ENCODE measurements at places on chromosomes 1 and 21.

DNA sequence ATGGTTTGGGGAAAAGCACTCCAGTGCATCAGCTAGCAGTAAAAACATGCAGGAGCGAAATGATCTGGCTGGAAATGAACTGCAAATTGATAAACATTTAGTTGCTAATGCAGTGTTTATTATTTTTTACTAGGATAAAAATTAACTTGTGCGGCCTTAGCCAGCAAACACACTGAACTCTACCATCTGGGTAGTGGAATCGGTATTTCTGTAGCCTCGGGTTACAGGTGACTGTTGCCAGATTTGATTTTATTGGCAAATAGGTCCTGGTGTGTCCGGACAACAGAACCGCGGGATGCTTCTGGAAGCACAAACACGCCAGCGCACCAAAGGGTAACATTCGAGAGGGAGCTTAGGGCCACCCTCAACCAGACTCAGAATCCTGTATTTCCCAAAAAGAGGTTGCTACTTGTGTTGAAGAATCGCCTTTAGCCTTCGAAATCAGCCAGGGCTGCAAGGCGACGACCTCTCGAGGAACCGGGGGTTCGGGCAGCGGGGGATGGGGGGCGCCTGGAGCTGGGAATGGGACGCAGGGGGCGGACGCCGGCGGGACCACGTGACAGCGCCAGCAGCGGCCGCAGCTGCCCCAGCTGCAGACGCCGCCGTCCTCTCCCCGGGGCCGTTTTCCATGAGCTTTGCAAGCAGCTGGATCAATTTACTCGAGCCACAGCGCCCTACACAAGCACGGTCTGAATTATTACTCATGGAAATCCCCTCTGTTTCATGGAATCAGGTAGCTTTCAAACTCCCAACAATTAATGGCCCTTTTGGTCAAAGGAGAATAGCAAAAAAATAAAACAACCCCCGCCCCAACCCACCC lies 158.8 kb downstream of the TOMM20 start:
- no peak for DNase-seq

- DNase-seq = no peak
Observed at GRCh38 chr1:168758503-168758902, 29.5 kb upstream of the DPT start.

DNA sequence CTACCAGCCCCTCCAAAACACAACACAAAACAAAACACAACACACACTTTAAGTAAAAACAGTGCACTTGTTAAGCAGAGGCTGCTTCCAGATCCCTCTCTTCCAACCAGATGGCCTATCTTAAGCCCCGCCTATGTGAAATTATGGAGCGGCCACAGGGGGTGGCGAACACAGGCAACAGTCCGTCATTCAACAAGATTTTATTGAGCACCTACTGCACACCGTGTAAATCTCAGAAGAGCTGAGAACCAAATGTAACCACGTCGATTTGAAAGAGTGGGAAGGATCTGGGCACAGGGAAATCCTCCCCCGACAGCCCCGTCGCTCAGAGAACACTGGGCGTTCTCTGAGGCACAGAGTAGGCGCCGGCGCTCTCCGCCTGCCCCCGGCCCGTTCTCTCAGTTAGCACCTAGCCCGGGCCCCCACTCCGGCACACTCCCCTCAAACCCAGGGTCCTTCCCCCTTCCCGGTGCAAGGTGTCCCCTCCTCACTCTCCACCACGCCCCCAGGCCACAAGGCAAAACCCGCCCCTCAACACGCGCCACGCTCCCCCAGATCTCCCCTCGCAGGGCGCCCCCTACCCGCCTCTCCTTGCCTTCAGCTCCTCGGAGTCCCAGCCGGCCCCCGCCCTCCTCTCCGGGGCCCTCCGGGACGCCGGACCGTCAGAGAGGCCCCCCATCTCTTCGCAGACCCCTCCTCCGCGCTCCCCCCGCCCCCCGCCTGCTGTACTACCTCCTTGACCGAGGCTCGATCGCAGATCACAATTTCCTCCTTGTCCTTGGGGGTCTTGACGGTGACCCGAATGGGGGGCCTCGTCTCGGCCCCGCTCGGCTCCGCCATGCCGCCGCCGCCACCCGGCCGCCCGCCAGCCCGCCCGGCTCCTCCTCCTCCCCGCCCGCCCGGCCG lies 483 bp downstream of the UBQLN4 start:
- DNase-seq = peak; percentile 79

GRCh38 chr21:35011681-35012080 lies 37.4 kb downstream of the RUNX1 start:
- DNase-seq = no peak

DNA sequence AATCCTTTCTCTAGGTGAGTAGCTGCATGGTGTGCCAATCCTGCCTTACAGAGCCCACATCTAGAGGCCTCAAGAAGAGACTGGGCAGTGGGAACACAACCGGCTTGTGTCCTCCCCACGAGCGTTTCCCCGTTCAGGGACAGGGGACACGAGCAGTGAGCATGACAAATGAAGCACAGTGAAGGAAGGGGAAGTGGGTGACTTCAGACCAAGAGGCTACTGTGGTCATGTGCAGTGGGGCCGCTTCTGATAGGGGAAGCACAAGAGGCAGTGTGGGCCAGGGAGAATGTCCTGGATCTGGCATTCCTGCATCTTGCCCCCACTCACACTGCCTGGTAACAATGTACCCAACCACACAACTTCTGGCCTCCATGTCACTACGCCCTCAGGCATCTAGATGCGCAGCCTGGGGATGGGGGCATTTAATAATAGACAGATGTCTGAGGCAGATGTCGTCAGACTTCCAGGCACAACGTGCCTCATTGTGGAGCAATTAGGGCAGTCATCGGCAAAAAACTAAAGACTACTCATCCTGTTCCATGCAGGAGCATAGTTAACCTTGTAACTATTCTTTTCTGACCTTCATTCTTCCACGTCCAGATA lies 155.6 kb upstream of the NBPF11 start:
- DNase-seq = no peak

DNA sequence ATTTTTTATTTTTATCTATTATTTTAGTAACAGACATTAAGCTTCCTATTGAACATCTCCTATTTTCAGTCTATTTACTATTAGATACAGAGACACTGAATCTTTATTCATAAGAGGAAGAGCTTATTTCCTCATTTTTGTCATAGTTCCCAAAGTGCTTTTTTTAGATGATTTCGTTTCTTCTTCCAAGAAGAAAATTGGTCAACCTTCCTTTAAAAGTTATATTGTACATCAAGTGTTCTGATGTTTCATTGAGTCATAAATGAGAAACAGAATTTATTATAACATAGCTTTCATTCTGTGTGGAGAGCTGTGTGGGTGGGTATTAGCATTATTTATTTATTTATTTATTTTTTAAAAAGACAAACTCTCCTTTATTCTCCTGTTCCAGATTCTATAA lies 50.6 kb upstream of the BACH1 start:
- DNase-seq = no peak

DNA sequence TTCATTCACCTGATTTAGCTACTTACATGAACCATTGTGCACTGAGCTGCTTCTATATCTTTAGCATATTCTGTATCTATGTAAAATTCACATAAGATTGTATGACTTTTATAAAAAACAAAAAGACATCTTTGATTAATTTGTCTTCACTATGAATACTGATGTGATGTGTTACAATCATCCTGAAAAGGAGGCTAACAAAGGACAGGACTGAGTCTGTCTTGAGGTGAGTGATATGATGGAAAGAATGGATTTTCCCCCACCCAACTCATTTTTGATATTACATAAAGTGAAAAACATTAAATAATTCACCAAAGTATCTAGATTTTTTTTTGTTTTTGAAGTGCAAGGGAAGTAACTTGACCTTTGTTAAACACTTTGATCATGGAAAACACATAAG lies 9.8 kb downstream of the PTPRC start:
- DNase-seq = no peak

GRCh38 chr1:100107696-100108095 lies 25.0 kb downstream of the SASS6 start:
- DNase-seq = no peak

- DNase-seq = no peak
Observed at GRCh38 chr1:60896701-60897363, 185.5 kb upstream of the NFIA start.

GRCh38 chr21:28971171-28971570 lies 21.5 kb downstream of the LTN1 start:
- no peak for DNase-seq

DNA sequence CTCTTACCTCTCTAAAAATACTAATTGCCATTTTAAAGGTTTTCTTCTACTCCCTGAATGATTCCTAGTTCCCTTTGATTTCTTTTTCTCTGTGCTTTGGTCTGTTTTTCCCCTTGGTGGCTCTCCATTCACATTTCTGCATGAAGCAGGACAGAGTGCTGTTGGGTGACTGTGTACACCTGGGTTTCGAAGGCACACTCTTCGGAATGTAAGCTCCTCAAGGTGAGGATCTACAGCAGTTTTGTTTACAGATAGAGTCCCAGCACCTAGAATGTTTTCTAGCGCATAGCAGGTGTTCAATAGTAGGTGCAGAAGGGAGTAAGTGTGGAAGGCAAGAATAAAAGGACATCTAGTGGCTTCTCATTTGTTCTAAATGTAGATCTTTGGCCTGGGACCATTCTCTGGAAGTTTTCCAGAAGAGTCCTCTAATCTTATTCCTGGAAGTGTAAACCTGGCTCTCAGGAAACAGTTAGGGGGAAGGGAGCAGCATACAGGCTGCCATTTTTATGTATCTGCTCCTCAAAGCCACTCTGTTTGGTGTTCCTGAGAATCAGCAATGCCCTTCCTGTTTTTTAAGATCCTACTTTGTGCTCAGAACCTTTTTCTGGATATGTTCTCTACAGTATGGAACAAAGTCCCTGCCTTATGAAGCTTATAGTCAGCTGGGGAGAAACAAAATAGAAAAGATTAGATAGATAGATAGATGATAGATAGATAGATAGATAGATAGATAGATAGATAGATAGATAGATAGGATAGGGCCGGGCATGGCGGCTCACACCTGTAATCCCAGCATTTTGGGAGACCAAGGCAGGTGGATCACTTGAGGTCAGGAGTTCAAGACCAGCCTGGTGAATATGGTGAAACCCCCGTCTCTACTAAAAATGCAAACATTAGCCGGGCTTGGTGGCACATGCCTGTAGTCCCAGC lies 22.8 kb upstream of the EFNA1 start:
- DNase-seq = no peak

GRCh38 chr1:69570356-69570755 lies 2.6 kb downstream of the LRRC7 start:
- DNase-seq = no peak

- DNase-seq = no peak
Observed at GRCh38 chr1:156021093-156021428, 310 bp upstream of the SSR2 start.

DNA sequence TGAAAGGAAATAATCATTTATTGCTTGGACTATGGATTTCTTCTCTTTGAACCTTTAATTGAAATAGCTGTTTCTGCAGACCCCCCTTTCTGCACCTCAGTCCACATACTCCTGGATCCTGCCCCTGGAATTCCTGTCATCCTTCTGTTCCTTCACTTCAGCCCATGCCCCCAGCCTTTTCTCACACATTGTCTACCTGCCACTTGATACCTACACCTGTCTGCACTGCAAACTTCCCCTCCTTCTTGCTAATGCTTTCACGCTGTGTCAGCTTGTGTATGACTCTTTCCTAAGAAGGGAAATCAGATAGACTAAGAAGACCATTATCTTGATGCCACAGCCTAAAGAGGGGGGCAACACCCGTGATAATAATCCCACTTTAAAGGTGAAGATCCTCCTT lies 80.3 kb upstream of the EXO1 start:
- DNase-seq = no peak

GRCh38 chr1:37265786-37266667 lies 208.4 kb upstream of the ZC3H12A start:
- DNase-seq = no peak

DNA sequence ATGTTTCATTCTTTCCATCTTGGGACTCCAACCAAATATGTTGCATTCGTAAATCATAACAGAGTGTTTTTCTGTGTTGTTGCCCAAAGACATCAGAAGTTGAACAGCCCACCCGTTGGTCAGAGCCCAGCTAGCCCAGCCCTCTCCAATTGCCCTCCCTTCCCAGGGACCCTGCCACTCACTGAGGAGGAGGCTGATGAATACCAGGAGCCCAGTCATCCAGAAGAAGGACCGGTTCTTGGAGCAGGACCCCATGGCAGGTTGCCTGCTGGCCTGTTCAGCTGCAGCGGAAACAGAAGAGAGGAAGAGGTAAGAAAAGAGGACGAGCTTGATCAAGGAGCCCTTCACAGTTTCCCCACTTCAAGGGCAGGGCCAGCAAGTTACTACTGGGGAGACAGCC lies 172.2 kb upstream of the ETV3 start:
- DNase-seq = no peak

DNA sequence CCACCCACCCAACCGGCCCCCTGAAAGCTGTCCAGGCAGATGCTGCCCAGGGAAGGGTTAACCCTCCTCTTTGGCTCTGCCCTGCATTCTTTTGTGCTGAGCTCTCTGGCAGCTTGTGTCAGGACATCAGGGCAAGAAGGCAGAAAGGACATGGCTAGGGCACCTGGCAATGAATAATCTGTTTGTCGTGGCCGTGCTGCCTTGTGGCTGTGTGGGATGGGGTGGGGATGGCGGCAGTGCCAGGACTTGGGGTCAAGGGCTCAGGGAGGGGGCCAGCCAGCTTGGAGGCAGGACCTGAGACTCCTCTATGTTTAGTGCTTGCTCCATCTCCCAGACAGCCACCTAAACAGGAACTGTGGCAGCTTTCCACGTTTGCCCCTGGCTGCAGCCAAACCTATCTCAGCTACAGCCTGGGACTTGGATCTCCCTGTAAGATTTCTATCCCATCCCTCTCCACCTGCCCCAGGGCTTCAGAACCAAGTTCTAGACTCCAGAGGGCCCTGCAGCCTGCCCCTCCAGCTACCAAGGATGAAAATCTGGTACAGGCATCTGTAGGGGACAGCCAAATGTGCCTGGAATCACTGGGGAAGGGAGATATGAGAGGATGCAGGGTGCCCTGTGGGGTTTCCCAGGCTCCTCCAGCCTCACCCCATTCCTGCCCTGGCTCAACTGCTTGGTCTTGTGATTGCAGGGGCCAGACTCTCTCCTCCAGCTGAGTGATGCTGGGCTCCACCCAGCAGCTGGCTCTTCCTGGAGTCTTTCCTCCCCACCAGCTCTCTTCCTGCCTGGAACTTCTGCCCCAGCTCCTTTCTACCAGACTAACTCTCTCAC lies 9.6 kb upstream of the GPR37L1 start:
- peak; percentile 49 for DNase-seq

DNA sequence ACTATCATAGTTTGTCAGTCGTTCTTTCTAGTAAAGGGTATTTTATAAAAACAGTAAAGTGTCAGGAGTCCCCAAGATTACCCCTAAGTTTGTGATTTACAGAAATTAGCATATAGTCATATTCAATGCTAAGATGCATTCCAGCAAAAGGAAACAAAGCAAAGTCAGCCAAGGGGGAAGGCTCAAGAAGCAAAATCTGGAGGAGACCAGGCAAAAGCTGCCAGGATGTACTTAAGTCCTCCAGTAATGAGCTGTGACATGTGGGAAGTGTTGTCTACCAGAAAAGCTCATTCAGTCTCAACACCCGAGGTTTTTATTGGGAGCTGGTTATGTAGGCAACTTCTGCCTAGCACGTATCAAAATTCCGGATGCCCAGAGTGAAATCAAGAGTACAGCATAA lies 373.4 kb upstream of the TMPRSS15 start:
- DNase-seq = no peak

Measured in left colon (tissue), 2 donors.